ENCODE measurements at places on chromosomes 2 and 18.

DNA sequence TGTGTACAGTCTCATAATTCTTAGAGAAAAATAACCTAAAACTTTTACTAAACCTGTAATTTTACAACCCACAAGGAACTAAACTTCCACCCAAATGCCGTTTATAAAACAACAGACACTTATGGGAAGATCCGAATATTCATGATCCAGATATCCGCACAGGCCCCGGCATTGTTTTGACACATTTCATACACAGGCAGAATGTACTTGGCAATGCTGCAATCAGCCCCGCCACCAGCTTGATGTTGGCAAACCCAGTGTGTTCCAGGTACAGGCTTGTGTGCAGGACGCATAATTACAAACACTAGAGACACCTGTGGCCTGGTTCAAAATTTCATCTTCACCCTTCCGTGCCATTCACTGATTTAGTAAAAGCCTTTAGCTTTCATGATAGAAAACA lies 393.0 kb upstream of the SALL3 start:
- DNase-seq = no peak

DNA sequence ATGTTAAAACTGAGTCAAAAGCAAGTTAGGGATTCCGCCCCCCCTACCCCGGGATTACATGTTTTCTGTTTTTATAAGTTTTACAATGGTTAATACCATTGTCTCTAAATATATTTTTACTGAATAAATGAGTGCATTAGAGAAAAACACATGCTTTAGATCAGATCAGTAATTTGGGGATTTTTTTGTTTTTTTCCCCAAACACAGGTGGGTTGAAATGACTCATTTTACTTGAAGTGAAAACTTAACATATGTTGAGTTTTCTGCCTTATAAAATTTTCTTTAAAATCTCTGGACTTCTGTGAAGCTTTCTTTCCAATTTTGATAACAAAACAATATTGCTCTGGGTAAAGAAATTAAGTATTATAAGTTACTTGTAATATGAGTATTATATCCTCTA lies 114.4 kb downstream of the AGPS start:
- DNase-seq = no peak

- peak; percentile 67 for DNase-seq
Measured at GRCh38 chr2:98912221-98912851, 23.7 kb downstream of the CRACDL start.

DNA sequence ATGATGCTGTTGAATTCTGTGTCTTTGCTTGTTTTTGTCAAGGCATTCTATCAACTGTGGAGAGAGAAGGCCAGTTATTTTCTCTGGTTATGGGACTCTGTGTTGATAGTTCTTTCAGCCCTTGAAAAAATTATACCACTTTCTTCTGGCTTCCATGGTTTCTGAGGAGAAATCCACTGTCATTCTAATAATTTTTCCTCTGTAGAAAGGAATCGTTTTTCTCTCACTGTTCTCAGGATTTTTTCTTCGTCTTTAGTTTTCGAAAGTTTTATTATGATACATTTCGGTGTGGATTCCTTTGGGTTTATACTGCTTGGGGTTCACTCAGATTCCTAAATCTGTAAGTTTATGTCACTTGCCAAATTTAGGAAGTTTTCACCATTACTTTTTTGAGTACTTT lies 6.6 kb downstream of the GALNT1 start:
- no peak for DNase-seq

DNA sequence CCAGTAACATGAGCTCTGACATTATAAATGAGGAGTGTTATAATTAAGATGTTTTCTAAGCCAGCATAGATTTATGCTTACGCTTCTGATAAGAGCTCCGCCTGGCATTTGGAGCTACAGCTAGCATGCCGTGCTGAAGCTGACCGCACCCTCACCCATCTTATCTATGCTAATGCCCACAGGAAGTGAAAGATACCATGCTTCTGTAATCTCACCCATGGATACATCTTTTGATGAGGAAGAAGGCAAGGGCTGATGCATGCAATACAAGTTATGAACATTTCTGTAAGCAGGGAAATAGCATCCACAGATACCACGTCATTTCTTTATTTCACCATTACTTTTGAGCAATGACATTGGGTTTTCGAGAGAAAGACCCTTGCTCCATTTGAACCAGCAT lies 82.3 kb downstream of the ARL4C start:
- DNase-seq = no peak

DNA sequence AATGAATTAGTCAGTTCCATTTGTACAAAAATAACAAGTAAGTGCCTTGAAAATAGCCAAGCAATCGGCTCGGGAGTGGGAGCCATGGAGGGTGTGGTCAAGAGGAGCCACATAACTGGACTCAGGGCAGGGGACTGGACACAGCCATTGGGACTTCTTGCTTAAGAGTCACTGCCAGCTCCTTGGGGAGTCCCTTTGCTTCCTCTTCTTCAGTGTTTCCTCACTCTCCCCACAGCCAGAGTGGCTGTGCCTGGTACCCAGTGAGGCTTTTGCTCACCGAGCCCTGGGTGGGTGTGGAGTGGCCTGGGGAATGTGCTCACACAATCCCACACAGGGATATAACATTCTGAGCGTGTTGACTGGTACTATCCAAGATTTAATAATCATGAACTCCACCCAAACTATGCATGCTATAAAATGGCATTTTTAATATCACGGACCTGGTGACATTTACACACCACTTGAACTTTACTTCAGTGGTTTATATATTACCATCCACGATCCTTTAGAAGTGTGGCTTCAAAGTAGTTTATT lies 94.6 kb downstream of the PTGR3 start:
- DNase-seq = no peak

- no peak for DNase-seq
Measured at GRCh38 chr18:27769152-27769551, 407.8 kb downstream of the CDH2 start.
